ENCODE measurements at places on chromosomes 6 and 20. TPM values are rescaled to one million over a fixed set of nuclear protein-coding genes. Genes with fewer than 3 reads are reported as not detected.
A peak's percentile ranks its signal among the peaks of the same experiment; 100 is the strongest.

- DNase-seq, result no peak
These were observed 529.9 kb downstream of the MMUT start for GRCh38 chr6:48933136-48933535.

DNA sequence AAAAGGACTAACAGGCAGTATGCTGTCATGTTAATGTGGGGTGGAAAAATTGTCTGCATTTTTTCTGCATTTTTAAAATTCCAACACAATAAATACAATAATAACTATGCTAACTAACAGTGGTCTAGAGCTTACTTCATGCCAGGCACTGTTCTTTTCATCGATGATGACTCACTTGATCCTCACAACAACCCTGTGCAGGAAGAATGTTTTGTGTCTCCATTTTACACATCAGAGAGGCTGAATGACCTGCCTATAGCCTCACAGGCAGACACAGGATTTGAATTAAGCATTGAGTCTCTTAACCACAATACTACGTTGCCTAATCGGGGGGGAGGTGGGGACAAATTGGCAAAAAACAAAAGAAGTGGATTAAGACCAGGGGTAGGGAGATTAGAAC is 26.9 kb upstream of the FANCE start:
- no peak for DNase-seq

DNA sequence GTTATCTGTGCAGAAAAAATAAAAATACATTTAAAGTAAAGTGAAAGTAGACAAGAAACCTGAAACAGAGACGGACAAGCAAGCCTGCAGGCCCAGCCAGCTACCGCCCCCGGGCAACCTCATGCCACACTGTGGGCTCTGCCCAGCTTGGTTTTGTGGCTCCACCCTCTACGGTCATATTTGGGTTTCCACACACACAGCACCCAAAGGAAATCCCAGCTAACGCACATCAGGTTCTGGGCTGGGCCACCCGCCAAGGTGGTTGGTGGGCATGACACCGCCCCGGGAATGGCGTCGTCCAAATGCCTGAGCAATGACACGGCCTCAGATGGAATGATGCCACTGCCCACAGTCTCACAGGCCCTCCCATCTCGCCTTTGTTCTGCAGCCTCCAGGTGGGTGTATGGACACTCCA is 22.9 kb downstream of the FAM110A start:
- DNase-seq, result peak; percentile 38

NMBR gene
- total RNA-seq, result not detected

GRCh38 chr20:40335437-40335836 is 353.6 kb downstream of the MAFB start:
- DNase-seq, result no peak

TAGAP gene
- 261 TPM for total RNA-seq

- peak; percentile 80 for DNase-seq
These were observed 289 bp downstream of the FOXP4 start for GRCh38 chr6:41546475-41546865.

DNA sequence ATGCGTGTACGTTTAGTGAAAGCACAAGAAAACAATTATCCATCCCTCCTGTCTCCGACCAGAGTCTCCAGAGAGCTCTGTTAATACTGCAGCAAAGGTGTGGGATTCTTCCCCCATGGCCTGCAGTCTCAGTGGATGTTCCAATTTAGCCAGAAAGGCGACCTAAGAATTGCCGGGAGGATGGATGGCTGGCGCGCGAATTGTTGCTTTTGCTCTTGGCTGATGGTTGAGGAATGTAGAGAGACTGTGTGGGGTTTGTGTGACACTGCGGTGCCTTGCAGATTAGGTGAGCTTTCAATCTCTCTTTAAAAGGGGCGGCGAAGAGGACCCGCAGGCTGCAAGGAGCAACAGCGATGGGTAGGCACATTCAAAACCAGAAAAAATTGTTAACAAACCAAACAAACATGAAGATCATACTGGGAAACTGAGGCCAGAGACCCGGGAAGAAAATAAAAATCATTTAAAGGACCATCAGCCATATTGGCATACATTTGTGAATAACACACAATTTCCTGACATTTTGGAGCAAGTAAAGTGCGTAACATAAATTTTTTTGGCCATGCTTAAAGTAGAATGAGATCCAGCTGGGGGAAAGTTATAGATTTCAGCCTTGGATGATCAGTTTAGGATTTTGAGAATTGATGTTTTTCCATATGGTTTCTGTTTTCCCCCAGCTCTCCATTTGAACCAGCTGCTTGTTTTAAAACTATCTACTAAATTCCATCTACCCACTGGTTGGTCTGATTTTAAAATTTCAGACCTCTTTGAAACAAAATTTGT is 46.3 kb downstream of the GNAS start:
- DNase-seq, result no peak

CRIP3 gene
- 2.0 TPM for total RNA-seq

- DNase-seq, result no peak
These were observed 47.8 kb downstream of the MAFB start for GRCh38 chr20:40641202-40641601.

CAP2 gene
- total RNA-seq, result not detected

GRCh38 chr20:24452498-24453127 is 16.8 kb upstream of the SYNDIG1 start:
- DNase-seq, result no peak

DNA sequence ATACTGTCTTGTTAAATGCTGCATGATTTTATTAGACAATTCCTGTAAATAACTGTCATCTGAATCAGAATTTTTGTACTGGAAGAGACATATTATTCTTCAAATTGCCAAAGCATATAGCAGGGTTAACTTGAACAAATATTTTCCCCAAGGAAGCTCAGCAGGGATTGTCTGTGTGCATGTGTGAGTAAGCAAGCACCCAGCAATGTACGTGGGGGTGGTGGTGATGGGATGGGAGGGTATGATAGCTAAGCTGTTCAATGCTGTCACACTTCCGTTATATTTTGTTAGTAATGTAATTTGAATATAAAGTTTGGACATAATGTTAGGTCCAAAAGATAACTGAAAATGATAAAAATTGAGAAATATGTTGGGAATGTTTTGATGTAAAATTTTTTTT is 118.1 kb downstream of the MYB start:
- DNase-seq, result no peak

GRCh38 chr20:39039261-39039660 is 77.1 kb downstream of the DHX35 start:
- DNase-seq, result no peak

DNA sequence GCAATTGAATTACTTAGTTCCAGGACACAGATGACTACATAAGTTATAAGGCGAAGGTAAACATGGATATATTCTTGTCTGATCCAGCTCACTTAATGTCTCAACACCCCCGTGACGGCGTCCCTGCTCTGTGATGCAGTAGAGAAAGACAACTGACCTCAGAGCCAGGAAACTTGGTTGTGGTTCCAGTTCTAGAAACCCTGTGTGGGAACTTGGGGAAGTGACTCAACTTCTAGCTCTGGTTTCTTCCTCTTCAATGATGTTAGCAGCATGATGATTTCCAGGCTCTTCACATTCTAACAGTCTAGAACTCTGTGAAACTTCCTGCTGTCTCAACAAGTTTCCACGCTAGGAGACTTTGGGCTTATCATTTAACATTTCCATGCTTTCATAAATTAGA is 18.4 kb downstream of the LAMA4 start:
- no peak for DNase-seq

- no peak for DNase-seq
These were observed 135.6 kb downstream of the SLC24A3 start for GRCh38 chr20:19347943-19348456.

RBPJL gene
- not detected for total RNA-seq

GRCh38 chr6:3351105-3351676 is 92.4 kb downstream of the PSMG4 start:
- DNase-seq, result no peak

- no peak for DNase-seq
These were observed 29.7 kb upstream of the APCDD1L start for GRCh38 chr20:58544891-58545290.

GRCh38 chr6:28943557-28944411 is 20.0 kb upstream of the TRIM27 start:
- peak; percentile 37 for DNase-seq

DNA sequence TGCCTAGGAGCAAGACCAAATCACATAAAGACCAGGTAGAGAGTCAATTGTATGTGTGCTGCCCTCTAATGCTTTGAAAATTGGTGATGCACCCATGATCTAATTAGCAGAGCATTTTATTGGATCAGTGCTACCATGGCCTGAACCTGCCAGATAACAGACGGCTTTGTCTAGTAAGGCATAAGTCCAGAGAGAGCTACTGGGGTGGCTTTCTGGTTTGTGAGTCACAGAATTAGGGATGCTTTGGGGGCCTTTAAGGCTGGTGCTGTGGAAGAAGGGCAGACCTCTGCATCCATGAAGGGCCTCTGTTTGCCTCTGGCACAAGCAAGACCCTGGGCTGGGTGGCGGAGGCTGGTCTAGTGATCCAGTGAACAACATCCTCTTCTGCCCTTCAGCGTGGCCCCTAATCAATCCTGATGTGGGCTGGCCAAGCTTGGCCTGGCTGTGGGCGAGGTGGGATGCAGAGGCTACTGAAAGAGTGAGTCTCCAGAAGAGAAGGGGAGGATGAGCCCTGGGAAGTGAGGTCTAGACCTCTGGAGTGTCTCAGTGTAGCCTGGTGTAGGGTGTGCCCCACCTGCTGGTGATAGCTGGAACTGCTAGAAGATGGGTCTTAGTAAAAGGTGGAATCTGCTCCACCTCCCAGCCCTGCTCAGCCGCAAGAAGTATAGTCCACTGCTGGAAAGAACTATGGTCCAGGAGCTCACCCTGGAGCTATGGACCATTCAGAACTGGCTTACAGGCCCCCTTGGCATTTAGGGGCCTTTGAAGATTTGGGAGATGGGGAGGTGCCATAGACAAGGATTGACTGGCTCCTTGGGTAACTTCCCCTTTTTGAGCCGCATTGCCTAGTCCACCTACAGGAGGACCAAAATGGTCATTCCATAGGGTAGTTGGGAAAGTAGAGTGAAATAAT is 36.7 kb upstream of the AAR2 start:
- DNase-seq, result peak; percentile 63

DNA sequence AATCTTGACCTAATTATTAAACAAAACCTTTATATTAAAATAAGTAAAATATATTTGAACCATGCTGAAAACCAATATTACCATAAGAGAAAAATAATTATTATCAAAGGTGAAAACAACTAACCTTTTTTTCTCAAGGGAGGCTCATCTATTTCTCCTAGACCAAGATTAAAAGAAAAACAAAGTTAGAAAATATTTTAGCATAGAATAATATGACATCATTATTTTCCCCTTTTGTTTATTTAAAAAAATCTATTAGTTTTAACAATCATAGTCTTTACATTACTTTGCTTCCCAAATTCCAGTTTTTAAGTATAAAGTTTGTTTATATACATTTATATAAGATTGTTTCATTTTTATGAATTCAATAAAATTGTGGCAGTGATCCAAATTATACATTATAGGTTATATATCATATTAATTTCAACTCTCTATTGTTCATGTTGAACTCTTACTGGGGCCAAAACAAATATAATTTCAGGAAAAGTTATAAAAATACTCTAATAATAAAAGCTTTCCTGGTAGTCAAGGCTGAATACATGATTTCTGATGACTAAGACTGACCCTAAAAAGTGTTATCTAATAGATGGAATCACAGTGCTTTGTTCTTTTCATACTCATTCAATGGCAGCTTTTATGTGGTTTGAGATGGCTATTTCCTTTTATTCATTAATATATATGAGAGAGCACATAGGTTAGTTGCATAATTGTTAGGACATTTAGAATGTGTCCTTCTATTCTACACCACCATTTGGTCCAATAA is 89.4 kb downstream of the TRDN start:
- no peak for DNase-seq

ADTRP gene
- total RNA-seq, result 14.3 TPM
